ENCODE measurements at places on chromosomes 7 and 10. TPM values are rescaled to one million over a fixed set of nuclear protein-coding genes. Genes with fewer than 3 reads are reported as not detected.

Gene NAMPT
- 219 TPM for total RNA-seq

Gene TMEM130
- total RNA-seq: not detected

Gene NODAL
- total RNA-seq: not detected

Gene PLAU
- total RNA-seq: 8.5 TPM

Gene SLC26A4
- total RNA-seq: 0.27 TPM

Gene SPDYE11
- not detected for total RNA-seq

Gene BAZ1B
- total RNA-seq: 40.9 TPM

Gene ASL
- total RNA-seq: 11.8 TPM

Gene TMEM178B
- total RNA-seq: 31.7 TPM

Gene CYP26A1
- total RNA-seq: not detected

All from Right ventricle myocardium inferior (tissue), 1 donor.